Astrocyte (in vitro differentiated cells and primary cell): ENCODE measurements at places on chromosomes 16 and 17. TPM values are rescaled to one million over a fixed set of nuclear protein-coding genes. Genes with fewer than 3 reads are reported as not detected.
A peak's percentile ranks its signal among the peaks of the same experiment; 100 is the strongest.

- no peaks in the 10 kb centered on the region for H3K36me3 ChIP-seq
- H3K27me3 ChIP-seq, result no peaks in the 10 kb centered on the region
- H3K4me3 ChIP-seq, result peak within 1 kb of the TSS; percentile 72
- peak; percentile 66 for DNase-seq
These were observed at the start of gene TANGO6 for GRCh38 chr16:68843482-68844210. TSS of gene TANGO6 (plus strand) at chr16:68843531. CDS start at chr16:68843618, 87 bp downstream.

- H3K27me3 ChIP-seq, result no peaks in the 10 kb centered on the region
- peak within 1 kb of the TSS; percentile 96 for H3K27ac ChIP-seq
- peaks cover 58% of the 10 kb centered on the region for H3K4me1 ChIP-seq
- H3K36me3 ChIP-seq, result peaks cover 31% of the 10 kb centered on the region
These were observed at the start of gene RPL13 for GRCh38 chr16:89560378-89561141. TSS of gene RPL13 (plus strand) at chr16:89560682. CDS start at chr16:89560960, 278 bp downstream.

- peaks cover 2% of the 10 kb centered on the region for H3K4me1 ChIP-seq
- no peak overlapping the region for H3K27ac ChIP-seq
- no peak overlapping the region for H3K4me3 ChIP-seq
These were observed 45.6 kb downstream of the IKZF3 start for GRCh38 chr17:39818358-39819000.

DNA sequence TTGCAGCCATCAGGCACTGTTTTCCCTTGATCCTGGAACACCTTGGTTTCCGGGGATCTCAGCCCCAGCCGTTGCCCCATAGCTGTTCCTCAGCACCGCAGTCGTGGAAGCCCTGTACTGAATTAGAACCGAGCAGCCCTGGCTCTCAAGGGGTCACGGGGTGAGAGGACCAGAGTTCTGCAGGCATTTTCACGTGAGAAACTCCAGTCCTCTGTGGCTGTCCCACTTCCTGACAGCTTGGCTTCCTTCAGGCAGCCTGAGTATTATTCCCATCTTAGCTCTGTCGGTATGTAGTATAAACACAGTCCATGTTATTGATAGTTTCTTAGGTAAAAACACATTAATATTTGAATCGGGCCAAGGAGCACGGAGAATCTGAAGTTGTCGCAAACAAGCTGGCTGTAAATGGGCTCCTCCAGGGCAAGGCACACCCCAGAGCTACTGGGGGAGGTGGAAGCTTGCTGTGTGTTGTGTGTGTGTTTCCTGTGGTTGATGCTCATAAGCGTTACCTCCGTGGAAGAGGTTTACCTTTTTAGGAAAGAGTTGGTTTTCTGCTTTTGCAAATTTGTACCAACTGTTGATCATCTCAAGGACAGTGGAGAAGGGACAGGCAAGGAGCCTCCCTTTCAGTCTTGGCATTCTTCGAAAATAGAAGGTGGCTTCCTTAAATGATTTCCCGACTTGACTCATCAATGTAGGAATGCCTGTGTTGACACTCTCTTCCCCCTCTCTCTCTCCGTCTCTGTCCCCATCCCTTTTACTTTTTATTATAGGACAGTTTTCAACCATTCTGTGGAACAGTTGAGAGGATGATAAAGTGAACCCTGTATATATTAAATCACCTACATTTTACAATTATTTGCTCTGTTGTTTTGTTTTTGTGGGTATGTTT is 208.9 kb upstream of the CHMP6 start:
- peak overlapping the region; percentile 3 for H3K27ac ChIP-seq
- no peak overlapping the region for H3K4me3 ChIP-seq
- H3K36me3 ChIP-seq, result no peaks in the 10 kb centered on the region
- no peaks in the 10 kb centered on the region for H3K27me3 ChIP-seq
- peaks cover 12% of the 10 kb centered on the region for H3K4me1 ChIP-seq

DNA sequence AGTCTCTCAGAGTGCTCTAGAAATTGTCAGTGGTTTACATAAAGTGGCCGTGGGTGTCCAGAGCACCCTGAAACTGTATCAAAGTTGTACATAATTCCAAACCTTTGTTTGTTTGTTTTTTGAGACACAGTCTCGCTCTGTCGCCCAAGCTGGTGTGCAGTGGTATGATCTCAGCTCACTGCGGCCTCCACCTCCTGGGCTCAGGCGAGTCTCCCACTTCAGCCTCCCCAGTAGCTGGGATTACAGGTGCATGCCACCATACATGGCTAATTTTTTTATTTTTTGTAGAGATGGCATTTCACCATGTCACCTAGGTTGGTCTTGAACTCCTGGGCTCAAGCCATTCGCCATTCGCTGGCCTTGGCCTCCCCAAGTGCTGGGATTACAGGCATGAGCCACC is 24.3 kb upstream of the ADGRG1 start:
- peaks cover 6% of the 10 kb centered on the region for H3K27me3 ChIP-seq
- H3K36me3 ChIP-seq, result no peaks in the 10 kb centered on the region
- H3K27ac ChIP-seq, result no peak overlapping the region
- H3K4me1 ChIP-seq, result peaks cover 6% of the 10 kb centered on the region

- H3K27ac ChIP-seq, result no peak overlapping the region
- no peak for DNase-seq
- no peaks in the 10 kb centered on the region for H3K4me1 ChIP-seq
- no peaks in the 10 kb centered on the region for H3K36me3 ChIP-seq
- H3K4me3 ChIP-seq, result no peak overlapping the region
- no peaks in the 10 kb centered on the region for H3K27me3 ChIP-seq
These were observed 55.3 kb downstream of the ULK2 start for GRCh38 chr17:19812407-19812806.

DNA sequence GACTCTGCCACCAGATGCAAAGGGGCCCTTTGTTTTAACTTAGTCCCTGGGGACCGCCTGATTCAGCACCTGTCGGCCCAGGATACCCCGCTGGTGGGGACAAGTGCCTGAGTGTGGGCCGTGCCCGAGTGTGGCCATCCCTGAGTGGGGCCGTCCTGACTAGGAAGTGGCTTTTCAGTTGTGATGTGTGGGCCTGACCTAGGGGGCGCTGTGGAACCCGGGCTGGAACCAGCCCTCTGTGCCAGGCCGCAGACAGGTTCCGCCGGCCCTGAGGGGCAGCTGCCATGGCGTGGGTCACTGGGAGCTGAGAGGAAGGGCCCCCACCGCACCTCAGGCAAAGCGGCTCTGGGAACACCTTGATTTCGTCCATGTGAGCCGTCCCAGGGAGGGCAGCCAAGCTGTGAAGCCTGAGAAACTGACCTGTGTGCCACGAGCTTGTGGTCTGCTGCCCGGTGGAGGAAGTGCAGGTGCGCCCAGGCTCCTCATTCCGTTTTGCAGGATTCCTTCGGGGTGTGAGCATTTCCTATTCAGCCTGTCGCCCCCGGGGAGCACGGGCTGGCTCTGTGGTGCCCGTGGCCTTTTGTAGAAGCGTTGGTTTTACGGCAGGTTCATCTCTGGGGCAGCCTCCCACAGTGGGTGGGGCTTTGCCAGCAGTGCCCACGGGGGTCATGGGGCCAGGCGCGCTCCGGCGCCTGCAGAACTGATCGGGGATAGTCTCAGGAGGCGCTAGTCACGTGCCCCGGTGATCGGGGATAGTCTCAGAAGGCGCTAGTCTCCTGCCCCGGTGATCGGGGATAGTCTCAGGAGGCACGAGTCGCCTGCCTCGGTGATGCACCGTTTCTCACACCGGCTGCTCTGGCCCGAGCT is 5.3 kb downstream of the RPL13 start:
- H3K4me1 ChIP-seq, result peaks cover 44% of the 10 kb centered on the region
- H3K27ac ChIP-seq, result no peak overlapping the region
- H3K27me3 ChIP-seq, result no peaks in the 10 kb centered on the region
- H3K36me3 ChIP-seq, result peaks cover 29% of the 10 kb centered on the region
- H3K4me3 ChIP-seq, result no peak overlapping the region
- peak; percentile 32 for DNase-seq

- H3K27me3 ChIP-seq, result no peaks in the 10 kb centered on the region
- no peak overlapping the region for H3K4me3 ChIP-seq
- H3K27ac ChIP-seq, result peak overlapping the region; percentile 66
These were observed 31.0 kb upstream of the KCNJ2 start for GRCh38 chr17:70138291-70138865.

- peaks cover 24% of the 10 kb centered on the region for H3K4me1 ChIP-seq
- H3K27ac ChIP-seq, result peak overlapping the region; percentile 56
These were observed 724 bp downstream of the UBE2I start for GRCh38 chr16:1309888-1310831.

DNA sequence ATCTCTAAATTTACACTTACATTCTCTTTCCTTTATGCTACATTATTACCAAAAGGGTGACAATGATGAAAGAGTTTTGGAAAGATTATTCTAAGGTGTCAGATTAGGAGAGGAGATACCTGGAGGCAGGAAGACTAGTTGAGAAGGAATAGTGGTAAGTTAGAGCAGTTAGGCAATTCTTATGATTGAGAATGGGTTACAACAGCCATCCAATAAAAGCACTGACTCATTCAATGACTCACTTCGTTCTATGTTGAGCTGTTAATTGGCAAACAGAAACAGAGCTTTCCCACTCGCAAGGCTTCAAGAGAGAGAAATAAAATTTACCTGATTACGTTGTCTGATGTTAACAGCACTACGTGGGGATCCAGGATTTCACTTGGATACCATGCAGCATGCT is 5.8 kb downstream of the NUP88 start:
- H3K4me1 ChIP-seq, result peaks cover 24% of the 10 kb centered on the region
- H3K36me3 ChIP-seq, result peaks cover 32% of the 10 kb centered on the region
- DNase-seq, result peak; percentile 91
- H3K27ac ChIP-seq, result peak overlapping the region; percentile 61
- no peaks in the 10 kb centered on the region for H3K27me3 ChIP-seq

GRCh38 chr16:5642011-5642410 is 544.4 kb upstream of the EEF2KMT start:
- no peak overlapping the region for H3K4me3 ChIP-seq
- no peaks in the 10 kb centered on the region for H3K27me3 ChIP-seq
- no peaks in the 10 kb centered on the region for H3K4me1 ChIP-seq
- H3K27ac ChIP-seq, result no peak overlapping the region
- DNase-seq, result no peak

DNA sequence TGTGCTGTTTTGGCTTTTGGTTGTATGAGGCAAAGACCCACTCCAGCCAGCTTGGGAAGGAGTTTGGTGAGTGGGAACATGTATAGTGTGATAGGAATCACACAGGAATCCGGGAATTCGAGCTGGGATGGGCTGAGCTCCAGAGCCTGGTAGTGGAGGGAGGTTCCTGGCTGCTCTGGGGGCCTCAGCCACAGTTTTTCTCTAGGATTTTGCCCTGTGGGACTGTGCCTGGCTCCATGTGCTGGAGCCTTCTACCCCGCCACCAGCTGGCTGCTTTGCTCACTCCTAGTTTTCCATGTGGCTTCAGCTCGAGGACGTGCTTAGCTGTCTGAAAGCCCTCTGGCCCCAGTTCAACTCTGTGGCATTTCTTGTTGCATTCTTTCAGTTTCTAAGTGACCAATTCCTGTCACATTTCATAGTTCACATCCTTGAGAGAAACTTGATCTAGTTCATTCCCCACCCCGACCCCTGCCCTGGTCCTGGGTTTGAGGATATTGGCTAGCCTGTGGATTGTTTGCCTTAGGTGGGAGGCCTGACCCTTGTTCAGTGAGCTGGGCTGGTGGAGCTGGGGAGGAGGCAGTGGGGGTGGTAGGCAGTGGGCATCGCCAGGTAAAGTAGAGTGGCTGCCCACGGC is 5.0 kb downstream of the SEC14L1 start:
- H3K4me1 ChIP-seq, result peaks cover 30% of the 10 kb centered on the region
- DNase-seq, result peak; percentile 80
- peaks cover 30% of the 10 kb centered on the region for H3K36me3 ChIP-seq
- H3K27me3 ChIP-seq, result no peaks in the 10 kb centered on the region
- H3K4me3 ChIP-seq, result no peak overlapping the region

DNA sequence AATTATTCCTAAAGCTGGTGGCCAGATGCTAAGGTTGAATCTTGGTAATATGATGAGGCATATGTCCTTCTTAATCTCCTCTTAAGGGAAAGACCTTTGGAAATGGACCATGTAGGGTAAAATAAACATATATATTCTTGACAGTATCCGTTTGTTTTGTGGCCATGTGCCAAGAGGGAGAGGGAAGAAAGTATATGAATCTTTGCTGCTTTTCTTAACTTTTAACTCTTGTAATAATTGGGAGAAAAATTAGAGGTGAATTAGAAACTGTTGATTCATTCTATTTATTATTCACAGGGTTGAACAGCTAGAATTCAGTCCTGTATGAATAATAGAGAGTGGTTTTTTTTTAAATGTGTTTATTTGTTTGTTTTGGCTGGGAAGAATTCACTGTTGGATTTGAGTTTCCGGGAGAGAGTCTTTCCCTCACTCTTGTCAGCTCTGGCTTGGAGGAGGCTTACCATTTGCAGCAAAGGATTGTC is 31.6 kb downstream of the AATF start:
- no peak overlapping the region for H3K4me3 ChIP-seq
- H3K36me3 ChIP-seq, result no peaks in the 10 kb centered on the region
- H3K4me1 ChIP-seq, result peaks cover 20% of the 10 kb centered on the region
- peak; percentile 13 for DNase-seq
- H3K27me3 ChIP-seq, result no peaks in the 10 kb centered on the region
- H3K27ac ChIP-seq, result no peak overlapping the region

DNA sequence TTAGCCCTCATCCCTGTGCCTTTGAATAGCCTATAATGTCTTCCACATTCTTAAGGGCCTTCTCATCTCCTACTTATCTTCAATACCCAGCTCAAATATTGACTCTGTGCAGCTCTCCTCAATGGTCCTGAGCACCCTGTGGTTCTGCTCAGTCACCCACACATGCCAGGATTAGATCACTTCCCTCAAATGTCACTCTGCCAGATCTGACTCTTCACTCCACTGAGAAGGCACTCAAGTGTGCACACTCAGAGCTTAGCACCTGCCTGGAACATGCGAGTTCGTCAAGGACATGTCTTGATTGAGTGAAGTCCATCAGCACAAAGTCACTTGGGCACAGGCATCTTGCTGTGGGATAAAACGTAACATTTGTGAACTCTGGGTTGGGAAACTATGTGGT is 404.8 kb downstream of the CDH13 start:
- H3K4me3 ChIP-seq, result no peak overlapping the region
- no peaks in the 10 kb centered on the region for H3K4me1 ChIP-seq
- H3K36me3 ChIP-seq, result no peaks in the 10 kb centered on the region

- H3K4me1 ChIP-seq, result peaks cover under 1% of the 10 kb centered on the region
- H3K27me3 ChIP-seq, result peaks cover 20% of the 10 kb centered on the region
- no peak for DNase-seq
- H3K36me3 ChIP-seq, result no peaks in the 10 kb centered on the region
These were observed 35.3 kb upstream of the XYLT2 start for GRCh38 chr17:50310455-50311111.

- peaks cover 15% of the 10 kb centered on the region for H3K27me3 ChIP-seq
- no peaks in the 10 kb centered on the region for H3K36me3 ChIP-seq
- H3K27ac ChIP-seq, result no peak overlapping the region
- peaks cover 22% of the 10 kb centered on the region for H3K4me1 ChIP-seq
- DNase-seq, result no peak
These were observed 152.7 kb upstream of the GSE1 start for GRCh38 chr16:85460252-85461021.

- DNase-seq, result no peak
- H3K27me3 ChIP-seq, result no peaks in the 10 kb centered on the region
- no peaks in the 10 kb centered on the region for H3K4me1 ChIP-seq
- no peak overlapping the region for H3K4me3 ChIP-seq
These were observed 67.5 kb downstream of the KLHDC4 start for GRCh38 chr16:87698241-87698640.

GRCh38 chr17:34721326-34721725 is 141.9 kb downstream of the TMEM132E start:
- H3K27me3 ChIP-seq, result no peaks in the 10 kb centered on the region
- H3K4me1 ChIP-seq, result no peaks in the 10 kb centered on the region
- no peak overlapping the region for H3K27ac ChIP-seq
- DNase-seq, result no peak

CES5A gene
- total RNA-seq, result not detected in 2 replicates

FOXC2 gene
- total RNA-seq, result 15.8 and 15.9 TPM in 2 replicates

NPB gene
- 2.0 and 2.7 TPM in 2 replicates for total RNA-seq

SERPINF2 gene
- total RNA-seq, result 0.11 and 0.29 TPM in 2 replicates
